ENCODE measurements at places on chromosomes 3 and 15.

DNA sequence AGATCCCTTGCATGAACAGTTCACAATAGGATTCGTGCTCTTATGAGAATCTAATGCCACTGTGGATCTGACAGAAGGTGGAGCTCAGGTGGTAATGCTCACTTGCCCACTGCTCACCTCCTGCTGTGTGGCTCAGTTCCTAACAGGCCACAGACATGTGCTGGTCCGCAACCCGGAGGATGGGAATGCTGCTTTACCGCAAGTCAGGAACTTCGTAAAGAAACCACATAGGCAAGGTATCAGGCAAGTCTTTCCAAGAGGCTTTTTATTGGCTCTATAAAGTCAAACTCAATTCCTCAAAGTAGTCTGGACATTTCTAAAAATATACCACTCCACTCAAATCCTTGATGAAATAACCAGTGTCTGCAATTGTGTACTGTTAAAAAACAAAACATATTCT is 56.1 kb downstream of the OSTN start:
- DNase-seq, result no peak

GRCh38 chr15:35784745-35785144 is 238.8 kb upstream of the DPH6 start:
- no peak for DNase-seq

DNA sequence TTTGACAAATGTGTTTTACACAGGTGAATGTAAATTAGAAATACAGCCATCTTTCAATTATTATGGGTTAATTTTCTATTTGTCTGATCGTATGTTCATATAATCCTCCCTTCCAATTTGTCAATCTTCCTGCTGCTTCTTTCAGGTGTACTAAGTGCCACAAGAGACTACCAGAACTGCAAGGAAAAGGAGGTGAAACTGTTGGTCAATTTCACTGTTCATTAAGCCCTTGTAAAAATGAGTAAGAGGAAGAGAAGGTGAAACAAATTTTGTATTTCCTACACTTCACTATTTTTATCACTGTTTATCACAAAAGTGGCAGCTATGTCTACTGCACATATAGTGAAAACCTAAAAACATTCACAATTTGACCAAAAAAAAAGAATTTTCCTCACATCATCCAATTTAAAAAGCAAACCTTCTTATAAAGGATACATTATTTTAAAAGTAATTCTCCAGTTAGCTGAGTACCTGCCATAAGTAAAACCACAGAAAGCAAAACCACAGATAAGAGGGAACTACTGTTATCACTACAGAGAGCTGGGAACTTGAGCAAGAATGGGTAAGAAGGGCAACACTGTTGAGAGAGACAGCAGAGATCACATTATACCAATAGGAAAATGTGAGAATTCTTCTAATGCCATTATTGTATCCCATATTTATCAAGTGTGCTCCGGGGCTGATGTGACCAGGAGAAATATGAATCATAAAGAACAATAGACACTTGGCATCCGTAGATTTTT is 163.0 kb downstream of the TBC1D5 start:
- no peak for DNase-seq

GRCh38 chr3:11290743-11291680 is 18.8 kb downstream of the ATG7 start:
- DNase-seq, result no peak

GRCh38 chr15:74542166-74543042 is 1.4 kb downstream of the ARID3B start:
- DNase-seq, result no peak

DNA sequence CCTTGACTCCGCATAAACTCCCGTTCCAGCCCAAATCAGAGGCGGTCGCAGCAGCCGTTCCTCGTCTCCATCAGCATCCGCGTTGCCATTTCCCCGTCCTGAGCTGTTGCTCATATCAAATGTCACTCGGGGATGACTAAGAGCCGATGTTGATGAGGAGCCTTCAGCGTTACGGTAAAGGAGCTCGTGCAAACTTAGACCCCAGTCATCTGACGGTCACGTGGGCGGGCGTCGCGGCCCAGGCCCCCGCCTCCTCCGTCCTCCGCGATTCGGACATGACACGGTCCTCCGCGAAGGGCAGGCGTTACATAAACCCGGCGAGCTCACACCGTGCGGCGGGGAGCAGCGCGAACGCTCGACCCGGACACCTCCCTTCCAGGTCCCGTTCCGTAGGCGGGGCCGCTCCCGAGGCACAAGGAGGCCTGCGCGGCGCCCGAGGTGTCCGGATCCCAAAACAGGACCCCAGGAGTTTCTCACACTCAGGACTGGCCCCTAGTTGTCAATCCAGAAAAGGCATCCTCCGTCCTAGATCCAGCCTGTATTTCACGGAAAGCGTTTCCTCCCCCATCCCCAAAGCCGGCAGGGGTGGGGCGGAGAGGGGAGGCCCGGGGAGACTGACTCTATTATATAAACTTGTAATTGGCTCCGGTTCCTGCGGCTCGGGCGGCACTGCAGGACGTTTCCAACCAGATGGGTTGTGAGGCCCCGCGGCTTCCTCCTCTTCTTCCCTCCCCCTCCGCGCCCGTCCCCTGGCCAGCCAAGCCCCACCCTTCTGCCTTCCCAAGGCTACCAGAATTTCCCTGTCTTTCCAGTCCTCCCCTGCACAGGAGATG is 100.0 kb upstream of the IGF1R start:
- DNase-seq, result no peak

DNA sequence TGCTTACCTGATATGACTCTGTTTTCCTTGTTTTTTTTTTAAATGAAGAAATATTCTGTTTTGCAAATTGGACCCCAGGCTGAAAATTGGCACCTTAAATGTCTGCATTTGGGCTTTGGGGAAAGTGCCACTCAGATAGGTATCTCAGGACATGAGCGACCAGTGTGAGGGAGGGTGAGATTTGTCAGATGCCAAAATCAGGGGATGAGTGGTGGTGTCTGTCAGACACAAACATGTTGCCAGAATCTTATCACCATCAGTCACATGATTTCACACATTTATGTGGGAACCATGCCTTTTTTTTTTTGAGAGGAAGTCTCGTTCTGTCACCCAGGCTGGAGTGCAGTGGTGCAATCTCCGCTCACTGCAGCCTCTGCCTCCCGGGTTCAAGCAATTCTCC is 75.6 kb upstream of the OSBPL11 start:
- no peak for DNase-seq

DNA sequence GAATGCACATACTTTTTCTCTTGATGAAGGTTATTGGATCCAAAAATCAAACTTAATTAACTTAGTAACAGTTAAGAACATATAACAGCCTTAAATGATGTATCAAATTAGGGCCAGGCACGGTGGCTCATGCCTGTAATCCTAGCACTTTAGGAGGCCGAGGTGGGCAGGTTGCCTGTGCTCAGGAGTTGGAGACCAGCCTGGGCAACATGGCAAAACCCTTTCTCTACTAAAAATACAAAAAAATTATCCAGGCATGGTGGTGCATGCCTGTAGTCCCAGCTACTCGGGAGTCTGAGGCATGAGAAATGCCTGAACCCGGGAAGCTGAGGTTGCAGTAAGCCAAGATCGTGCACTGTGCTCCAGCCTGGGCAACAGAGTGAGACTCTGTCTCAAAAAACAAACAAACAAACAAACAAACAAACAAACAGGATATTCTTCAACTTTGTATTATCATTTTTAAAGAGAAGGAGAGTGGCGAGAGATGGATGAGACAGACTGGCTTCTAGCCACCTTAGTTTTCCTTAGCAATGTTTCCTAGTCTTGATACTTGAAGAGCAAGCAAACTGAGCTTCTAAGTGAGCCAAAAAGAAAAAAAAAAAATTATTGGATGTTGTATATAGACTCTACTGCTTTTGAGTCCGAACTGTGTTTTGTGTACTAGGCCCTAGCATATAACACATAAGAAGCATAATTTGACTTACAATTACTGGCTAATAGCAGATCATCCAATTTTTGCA is 13.8 kb downstream of the SPRED1 start:
- DNase-seq, result no peak

DNA sequence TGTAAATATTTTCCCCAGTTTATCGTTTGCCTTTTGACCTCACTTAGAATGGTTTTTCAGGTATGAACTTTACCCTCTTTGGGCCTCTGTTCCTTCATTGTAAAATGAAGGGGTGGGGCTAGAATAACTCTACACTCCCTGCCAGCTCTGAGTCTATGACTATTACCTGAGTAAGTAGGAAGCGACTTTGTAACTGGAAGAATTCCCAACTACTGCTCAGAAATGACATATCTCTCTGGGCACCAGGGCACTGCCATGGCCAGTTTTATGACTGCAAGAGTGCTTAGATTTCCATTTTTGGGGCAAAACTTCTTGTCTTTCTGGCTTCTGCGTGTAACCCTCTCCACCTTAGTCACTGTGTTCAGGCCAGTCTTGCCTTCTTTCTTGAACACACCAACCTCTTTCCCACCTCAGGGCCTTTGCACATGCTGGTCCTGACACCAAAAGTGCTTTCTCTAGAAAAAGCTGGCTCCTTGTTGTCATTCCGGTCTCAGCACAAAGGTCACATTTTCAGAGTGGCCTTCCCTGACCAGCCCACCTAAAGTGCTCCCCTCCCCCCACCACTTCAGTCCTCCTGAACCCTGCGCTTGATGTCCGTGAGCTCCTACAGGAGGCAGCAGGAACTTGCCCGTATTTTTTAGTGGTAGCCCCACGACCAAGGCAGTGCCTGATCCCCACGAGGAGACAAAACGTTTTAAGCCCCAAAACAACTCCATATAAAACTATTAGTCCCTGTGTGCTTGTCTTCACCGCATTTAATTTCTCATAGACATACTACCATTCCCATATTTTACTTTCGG is 25.6 kb downstream of the CDCP1 start:
- DNase-seq, result no peak

- no peak for DNase-seq
These were observed 6.2 kb downstream of the TSPAN3 start for GRCh38 chr15:77064539-77065308.

DNA sequence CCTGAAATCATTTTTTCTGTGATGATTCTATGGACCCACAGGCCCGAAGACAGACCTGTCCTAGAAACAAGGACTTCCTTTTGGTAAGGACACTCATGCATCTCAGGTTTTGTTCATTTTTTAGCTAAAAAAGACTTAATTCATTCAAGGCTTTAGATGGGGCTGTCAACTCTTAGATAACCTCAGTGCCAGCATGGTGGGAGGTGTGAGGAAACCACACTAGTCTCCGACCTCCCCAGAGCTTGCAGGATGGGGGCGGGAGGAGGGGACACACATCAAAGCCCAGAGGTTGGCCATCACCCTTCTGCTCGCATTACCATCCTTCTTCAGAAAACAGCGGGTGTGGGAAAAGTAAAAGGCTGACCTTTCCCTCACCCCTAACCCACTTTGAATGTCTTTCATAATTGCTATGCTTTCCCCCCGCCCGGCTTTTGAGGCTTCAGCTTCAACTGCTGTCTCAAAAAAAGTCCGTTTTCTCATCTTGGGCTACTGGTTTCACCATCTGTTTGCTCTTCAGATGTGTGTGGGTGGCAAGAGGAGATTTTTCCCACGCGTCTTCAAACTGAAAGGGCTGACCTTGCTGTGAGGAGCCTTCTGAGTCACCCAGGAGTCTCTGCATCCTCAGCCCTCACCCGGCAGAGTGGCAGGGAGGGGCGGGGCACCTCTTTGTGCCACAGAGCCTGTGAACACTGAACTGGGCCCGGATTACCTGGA is 27.6 kb upstream of the CXCR6 start:
- DNase-seq, result peak; percentile 63

DNA sequence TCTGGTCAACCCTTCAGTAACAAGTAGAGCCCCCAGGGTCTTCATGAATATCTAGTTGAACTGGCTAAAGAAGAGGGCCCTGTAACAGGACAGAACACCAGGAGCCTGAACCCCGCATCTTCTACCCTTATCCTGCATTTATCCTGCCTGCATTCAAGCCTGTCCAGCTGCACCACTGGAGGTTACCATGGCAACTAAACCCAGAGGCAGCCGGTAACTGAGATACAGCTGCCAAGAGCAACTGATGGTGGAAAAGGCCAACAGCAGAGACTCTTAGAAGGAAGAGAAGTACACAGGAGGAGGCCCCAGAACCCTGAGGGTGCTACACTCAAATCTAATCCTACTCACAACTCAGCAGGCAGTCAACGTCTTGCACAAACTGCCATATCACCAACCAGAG is 3.7 kb upstream of the PRKAR2A start:
- no peak for DNase-seq

DNA sequence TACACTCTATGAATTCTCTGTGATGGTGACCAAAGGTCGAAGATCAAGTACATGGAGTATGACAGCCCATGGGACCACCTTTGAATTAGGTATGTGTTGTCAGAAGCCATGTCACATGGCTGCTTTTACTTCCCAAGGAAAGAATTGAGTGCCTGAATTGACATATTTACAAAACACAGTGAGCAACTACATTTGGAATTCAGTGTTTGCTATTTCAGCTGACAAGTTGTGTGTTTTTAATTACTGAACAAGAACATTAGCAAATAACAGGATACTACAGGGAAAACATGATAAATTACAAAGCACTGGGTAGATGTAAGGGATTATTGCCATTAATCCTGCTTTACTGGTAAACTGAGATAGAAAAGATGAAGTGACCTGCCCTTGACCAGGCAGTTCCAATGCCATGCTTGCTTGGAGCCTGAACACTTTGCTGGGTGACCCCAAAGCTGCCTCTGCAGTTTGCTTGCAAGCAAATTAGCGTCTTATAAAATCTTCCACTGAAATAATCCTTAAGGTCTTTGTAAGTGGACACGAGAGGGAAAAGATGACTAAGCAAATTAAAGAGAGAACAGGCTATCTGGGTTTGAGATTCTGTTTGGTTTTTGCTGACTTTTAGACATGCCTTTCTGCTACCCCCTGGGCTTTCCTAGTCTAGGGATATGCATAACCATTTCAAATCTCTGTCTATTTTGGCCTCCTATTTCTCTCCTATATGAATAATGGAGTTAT is 98.2 kb downstream of the HCN4 start:
- no peak for DNase-seq

GRCh38 chr3:180548050-180548449 is 53.9 kb upstream of the TTC14 start:
- DNase-seq, result no peak

Data from activated T-helper 1 cell treated with Interleukin-2 at 50 U/mL for 16 hours (primary cell).